ENCODE measurements at places on chromosomes 5 and 9.

DNA sequence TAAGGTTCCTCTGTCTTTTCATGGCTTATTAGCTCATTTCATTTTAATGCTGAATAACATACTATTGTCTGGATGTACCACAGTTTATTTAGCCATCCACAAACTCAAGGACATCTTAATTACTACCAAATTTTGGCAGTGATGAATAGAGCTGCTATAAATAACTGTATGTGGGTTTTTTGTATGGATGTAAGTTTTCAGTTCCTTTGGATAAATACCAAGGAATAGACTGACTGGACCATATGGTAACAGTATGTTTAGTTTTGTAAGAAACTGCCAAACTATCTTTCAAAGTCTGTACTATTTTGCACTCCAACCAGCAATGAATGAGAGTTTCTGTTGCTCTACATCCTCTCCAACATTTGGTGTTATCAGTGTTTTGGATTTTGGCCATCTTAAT lies 38.7 kb downstream of the SCAMP1 start:
- no peak for DNase-seq

DNA sequence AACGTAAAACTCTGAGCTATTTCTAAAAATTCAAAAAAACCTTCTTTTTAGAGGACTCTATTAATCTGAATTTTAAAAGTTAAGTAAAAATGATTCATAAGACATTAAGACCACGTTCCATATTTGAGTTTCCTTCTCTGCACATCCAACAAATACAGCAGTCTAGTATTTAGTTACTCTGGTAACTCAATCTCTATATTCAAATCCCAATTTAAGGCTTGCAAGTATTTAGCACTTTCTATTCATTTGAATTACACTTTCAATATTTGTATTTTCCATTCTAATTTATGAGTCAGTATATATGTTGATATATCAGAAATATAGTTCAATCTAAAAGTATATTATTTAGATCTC lies 17.7 kb downstream of the RFX3 start:
- DNase-seq, result no peak

- DNase-seq, result no peak
These were observed 18.2 kb upstream of the CEP120 start for GRCh38 chr5:123441408-123441807.

DNA sequence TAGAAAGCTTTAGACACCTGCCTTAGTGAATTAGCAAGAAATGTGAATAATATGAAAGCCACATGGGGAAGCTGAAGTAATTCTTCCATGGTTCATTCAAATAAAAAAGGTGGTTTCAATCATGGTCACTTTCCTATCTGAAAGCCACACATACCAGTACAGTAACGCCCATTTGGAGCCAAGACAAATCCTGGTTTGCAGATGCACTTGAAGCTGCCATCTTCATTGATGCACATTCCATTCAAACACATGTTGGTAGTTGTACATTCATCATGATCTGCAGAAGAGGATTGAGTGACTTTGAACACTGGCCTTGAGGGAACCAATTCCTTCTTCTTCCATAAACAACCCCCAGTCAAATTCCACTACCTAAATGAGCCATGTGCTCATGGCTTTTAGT lies 161.5 kb downstream of the FBN2 start:
- DNase-seq, result no peak

DNA sequence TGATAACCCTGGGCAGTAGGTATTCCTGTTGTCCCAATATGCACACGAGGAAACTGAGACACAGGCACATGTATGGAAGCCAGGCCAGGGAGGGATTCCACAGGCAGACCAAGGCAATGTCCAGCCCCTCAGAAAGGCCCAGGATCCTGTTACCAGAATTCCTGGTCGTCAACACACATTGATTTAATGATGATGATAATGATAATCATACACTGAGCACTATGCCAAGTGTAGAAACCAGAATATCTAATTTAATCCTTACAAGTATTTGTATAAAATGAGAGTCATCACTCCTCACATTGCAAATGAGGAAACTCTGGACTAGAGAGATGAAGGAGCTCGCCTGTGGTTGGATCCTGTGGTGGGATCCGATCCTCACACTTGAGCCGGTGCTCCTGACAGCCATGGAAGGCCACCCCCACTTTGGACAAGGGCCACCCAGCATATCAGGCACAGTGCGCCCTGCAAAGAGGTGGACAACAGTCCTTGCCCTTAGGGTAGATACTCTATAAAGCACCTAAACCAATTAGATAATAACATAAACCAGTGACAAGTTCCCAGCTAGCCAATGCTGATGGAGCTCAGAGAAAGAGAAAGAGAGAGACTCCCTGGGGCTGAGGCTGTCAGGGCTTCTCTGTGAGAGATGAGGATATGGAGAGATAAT lies 185.3 kb downstream of the SLIT3 start:
- DNase-seq, result no peak

GRCh38 chr5:174521449-174521848 lies 202.9 kb upstream of the MSX2 start:
- no peak for DNase-seq

DNA sequence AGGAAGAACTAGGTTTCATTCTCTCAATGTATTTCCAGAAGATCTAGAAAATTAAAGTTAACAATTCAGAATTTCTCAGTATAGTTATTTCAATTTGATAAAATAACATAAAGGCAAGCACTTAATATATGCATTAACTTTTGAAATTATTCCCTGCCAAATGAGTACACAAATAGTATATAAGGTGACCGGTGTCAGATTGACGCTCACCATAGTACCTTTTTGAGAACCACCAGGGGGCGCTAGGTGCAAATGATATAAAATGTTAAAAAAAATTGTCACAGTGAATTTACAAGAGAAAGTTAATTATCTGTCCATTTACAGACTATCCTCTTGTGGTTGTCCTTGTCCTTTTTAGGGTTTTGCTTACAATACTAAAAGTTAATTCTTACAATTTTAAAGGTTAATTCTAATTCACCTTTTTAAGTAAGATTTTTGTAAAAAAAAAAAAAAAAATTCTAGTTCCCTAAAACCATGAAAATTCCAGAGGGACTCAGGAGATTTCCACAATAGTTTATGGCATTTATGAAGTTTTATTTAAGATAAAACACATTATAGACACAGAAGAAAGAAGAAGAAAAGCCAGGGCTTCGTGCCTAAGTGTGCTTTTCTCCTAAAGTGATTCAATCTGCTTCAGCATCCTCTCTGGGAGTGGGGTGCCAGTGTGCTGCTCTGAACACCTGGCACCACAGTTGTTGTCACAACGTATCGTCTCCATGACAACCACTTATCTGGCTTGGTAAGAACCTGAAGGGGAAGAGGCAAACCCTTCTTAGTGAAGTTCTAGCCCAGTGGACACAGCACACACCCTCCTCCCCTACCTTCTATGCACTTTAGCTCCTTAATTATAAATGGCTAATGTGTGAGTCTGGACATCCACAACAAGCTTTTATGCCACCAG lies 1.7 kb downstream of the ADAMTS16 start:
- peak; percentile 20 for DNase-seq

- no peak for DNase-seq
These were observed 158.6 kb upstream of the PPP1R26 start for GRCh38 chr9:135320943-135321342.

DNA sequence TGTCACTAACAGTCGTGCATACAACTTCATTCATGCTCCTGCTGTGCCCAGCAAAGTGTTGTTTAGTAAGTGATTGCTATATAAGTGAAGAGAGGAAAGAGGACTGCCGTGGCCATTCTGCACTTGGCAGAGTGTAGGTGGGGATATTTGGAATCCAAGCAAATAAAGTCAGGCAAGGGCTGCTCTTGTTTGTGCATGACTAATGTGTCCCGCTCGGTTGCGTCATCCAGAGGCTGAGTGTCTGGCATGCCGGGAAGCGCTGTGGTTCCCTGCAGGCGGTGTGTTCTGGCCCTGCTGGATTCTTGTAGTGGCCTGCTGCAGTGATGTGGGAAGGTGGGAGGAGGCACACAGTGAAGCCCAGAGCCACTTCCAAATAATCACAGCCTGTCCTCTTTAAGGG lies 136.9 kb upstream of the ANKH start:
- DNase-seq, result no peak

- DNase-seq, result no peak
These were observed 15.0 kb downstream of the NINJ1 start for GRCh38 chr9:93118863-93119702.

- no peak for DNase-seq
These were observed 131.8 kb upstream of the GABRP start for GRCh38 chr5:170651604-170652277.

- DNase-seq, result no peak
These were observed 105.0 kb upstream of the ALDH1B1 start for GRCh38 chr9:38287420-38287985.

DNA sequence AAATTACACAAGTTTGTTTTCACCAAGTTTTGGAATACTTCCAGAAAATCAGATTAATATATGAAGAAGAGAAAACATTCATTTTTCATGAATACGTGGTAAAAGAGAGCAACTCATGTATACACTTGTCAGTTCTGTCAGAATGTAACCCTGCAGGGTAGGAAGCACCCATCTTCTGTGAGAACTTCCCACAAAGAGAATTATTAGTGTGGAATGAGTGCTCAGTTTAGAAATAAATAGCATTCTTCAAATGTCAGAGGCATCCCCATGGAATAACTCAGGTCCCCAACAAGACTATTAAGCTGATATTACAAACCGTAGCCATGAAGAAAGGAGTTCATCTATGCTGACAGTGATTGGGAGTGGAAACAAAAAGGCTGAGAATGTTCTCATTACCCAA lies 45.2 kb downstream of the EPB41L4A start:
- DNase-seq, result no peak

DNA sequence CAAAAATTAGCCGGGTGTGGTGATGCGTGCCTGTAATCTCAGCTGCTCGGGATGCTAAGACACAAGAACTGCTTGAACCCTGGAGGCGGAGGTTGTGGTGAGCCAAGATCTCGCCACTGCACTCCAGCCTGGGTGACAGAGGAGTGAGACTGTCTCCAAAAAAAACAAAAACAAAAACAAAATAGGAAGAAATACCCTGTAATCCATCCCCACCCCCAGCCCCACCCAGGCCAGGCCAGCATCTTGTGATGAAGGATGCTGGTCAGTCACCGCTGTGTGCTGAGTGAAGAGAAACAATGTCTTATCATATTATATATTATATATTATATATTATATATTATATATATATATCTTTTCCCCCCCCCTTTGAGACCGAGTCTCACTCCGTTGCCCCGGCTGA lies 15.4 kb upstream of the CCIN start:
- DNase-seq, result no peak

- no peak for DNase-seq
These were observed 339.2 kb downstream of the AGTPBP1 start for GRCh38 chr9:85402551-85402950.

DNA sequence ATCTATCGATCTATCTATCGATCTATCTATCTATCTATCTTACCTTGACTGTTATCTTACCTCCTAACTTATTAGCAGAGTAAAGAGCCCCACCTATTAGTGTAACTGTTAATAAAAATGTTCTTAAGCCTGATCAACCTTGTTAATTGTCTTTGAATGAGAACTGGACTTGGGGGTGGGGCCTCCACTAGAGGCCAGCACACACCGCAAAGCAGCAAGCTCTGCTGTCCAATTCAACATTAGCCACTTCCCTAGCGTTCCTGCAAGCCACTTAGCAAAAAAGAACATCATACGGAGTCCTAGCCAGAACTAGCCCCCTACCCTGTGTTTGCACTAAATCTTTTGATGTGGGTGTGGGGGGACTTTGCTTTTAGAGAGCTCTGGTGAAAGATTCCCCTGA lies 515.8 kb downstream of the KDM4C start:
- DNase-seq, result no peak

DNA sequence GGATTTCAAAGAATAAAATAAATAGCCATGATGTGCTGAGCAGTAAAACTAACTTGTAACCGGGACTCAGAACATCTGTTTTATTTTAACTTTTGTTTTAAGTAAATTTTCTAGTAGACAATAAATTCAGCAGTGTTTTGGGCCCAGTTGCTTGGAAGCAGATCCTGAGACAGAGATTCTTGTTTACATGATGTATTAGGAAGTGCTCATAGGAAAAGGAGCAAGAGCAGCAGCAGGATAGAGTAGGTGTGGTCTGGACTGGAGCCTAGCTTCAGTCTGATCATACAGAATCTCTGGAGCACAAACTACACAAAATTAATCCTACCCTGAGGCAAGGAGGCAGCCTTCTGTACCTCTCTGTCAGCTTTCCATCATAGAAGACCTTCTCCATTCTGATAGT lies 139.2 kb upstream of the CCNH start:
- DNase-seq, result no peak

GRCh38 chr9:92035687-92036410 lies 79.4 kb downstream of the SPTLC1 start:
- DNase-seq, result no peak

DNA sequence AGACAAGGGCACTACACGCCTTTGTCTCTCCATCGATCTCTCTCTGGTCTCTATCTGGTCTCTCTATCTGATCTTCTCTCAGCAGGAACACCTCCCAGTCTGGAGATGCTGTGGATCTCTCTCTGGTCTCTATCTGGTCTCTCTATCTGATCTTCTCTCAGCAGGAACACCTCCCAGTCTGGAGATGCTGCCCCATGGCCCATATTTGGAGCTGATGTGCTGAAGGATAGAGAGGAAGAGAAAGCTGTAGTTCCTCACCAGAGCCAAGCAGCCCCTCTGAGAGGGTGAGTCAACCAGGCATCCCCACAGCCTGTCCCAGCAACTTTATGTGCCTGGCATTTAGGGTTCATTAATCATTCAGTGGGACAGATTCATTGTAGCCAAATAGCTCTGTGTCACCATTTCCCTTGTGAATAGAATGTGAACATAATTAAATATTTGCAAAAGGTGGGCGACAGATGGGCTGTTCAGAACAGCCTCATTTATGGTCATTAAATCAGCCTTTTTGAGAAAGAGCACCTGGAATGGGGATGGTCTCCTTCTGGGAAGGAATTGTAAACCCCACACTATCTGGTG lies 189.3 kb upstream of the MAST4 start:
- DNase-seq, result no peak

DNA sequence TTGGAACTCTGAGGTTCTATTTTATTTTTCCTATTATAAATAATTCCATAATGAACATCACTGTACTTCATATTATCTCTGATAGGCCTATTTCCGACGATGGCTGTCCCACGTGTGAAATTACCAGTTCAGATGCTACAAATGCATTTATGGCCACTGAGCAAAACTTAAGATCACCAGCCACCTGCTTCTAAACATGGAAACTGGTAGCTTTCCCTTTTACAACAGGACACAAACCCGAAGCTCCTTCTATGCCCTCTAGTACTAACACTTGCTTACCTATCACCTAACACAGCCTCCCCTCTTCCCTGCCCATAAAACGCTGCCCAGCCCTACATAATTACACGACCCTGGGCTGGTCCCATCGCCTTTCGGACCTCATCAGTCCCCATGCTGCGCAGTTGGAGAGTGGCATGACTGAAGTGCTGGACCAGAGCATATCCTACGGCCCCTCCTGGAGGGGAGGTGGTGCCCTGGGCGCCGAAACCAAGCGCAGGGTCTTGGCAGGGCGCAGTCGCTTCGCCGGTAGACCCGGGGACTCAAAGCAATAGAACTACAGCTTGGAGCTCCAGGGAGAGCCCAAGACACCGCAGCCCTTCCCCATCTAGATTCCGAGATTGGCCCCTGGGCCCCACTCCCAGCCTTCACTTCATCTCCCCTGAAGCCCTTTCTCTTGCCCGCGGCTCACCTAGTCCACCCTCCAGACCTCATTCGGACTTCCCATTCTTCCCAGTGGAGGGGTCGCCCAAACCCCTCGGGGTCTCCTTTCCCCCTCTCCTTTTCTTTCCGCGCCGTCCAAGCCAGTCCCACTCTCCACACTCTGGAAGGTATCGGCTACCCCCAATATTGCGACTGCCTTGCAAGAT lies 1.0 kb upstream of the SAP30L start:
- no peak for DNase-seq

- DNase-seq, result no peak
These were observed 526.7 kb downstream of the PDE4D start for GRCh38 chr5:59366784-59367183.

- no peak for DNase-seq
These were observed 41.7 kb downstream of the B4GALT1 start for GRCh38 chr9:33125461-33125860.
